ENCODE measurements at places on chromosomes 6 and 20.

- no peak for DNase-seq
Measured at GRCh38 chr6:11292594-11293236, 60.2 kb upstream of the NEDD9 start.

GRCh38 chr6:7166410-7167293 is 58.9 kb downstream of the RREB1 start:
- no peak for DNase-seq

DNA sequence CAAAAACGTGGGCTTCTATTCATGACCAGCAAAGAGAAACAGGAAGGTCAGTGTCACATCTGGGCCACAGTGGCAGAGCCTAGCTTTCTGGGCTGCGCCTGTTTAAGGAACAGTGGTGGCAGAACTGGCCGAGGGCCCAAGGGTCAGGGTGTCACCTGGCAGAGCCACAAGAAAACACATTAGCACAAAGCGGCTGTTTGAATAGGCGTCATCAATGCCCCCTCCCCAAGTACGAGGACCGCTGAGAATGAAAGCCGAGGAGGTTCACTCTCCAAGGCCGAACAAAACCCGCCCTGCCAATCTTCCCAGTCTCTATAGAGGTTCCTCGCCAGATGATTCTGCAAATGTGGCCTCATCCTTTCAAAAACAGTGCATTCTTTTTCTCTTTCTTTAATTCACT is 125.2 kb upstream of the TRAF3IP2 start:
- no peak for DNase-seq

DNA sequence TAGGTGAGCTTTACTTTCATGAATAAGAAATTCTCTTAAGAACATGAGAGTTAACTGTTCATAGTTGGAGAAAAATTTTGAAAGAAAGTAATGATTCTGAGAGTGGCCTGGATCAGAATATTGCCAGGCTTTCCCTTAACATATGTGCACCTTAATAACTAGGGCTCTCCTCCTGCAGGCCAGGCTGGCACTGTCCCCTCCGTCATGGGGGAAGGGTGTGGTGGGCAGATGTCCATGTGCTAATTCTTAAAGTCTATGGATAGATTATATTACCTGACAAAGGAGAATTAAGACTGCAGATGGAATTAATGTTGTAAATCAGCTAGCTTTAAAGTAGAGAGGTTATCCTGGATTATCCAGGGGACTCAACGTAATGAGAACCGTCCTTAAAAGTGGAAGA is 10.9 kb upstream of the KLHL32 start:
- no peak for DNase-seq

- no peak for DNase-seq
Measured at GRCh38 chr20:41232973-41233926, 84.3 kb downstream of the ZHX3 start.

GRCh38 chr6:87182940-87183339 is 27.6 kb downstream of the ZNF292 start:
- no peak for DNase-seq

- no peak for DNase-seq
Measured at GRCh38 chr20:52372169-52372568, 180.6 kb upstream of the ZFP64 start.

DNA sequence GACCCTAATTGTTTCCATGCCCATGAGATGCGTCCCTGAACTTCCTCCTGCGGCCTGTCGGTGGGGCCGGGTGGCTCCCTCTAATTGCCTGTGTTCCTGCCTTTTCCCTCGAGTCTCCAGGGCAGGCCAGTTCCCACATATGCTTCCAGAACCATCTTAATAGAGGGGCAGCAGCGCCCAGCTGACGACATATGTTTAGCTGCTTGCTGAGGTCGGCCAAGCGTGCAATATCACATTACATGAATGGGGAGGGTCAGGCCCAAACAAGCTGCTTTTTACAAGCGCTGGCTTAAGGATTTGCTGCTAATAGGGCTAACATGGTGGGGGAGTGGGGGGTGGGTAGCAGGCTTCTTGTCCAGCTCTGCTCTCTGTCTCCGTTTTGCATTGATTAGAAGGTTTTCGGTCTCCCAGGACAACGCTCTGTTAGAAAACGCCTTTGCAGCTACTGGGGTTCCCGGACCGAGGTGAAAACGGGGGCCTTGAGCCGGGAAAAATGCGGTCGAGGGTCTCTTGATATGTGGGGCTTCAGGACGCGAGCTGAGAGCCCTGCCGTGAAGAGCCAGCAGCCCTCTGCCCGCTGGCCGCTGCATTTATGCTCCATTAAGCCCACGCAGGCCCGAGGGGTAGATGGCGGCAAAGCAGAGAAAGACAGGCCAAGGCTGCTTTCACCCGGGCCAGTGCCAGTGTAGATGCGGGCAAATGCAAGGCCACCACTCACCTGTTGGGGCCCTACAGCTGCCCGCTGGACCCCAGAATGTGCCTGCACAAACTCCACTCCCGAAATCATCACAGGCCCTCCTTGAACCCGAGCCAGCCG is 308.5 kb downstream of the BMP7 start:
- no peak for DNase-seq

GRCh38 chr20:42214074-42214473 is 595.9 kb upstream of the CHD6 start:
- no peak for DNase-seq

DNA sequence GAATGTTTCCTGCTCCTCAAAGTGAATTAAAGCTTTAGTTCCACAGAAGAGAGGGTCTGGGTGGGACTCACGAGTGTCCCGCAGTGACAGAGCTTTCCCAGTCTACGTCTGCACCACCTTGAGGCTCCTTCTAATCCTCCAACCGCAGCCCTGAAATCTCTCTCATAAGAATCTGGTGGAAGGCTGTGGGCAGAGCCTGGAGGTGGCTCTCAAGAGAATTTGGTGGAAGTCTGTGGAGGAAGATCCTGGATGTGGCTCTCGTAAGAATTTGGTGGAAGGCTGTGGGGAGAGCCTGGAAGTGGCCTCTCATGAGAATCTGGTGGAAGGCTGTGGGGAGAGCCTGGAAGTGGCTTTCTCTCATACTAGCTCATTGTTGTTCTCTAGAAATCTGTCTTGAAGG is 13.8 kb upstream of the DUSP22 start:
- no peak for DNase-seq

DNA sequence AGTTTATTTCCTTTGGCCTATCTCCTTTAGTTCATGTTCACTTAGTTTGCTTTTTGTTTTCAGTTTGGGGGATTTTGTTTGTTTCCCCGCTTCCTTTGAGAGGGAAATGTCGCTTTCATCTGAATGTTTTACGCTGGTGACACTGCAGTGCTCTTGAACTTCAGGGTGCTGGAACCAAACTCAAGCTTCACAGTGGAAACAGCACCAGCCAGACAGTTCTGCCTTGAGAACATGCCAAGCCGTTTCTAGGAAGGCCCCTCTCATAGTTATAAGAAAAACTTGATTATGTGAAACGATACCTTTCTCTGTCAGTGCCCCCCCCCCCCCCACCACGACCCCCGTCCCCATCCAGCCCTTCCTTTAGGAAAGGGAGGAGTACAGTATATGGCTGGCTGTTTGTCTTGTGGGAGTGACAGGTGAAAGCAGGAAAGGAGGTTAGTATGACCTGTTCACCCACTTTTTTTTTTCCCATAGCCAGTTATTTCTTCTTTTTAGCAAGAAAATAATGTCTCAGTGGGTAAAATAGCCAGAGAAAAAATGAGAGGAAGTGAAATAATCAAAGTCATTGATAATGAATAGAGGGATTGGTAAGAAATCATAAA is 130.1 kb downstream of the LRRC1 start:
- no peak for DNase-seq

- DNase-seq: no peak
Measured at GRCh38 chr6:169096388-169096787, 157.3 kb downstream of the THBS2 start.

DNA sequence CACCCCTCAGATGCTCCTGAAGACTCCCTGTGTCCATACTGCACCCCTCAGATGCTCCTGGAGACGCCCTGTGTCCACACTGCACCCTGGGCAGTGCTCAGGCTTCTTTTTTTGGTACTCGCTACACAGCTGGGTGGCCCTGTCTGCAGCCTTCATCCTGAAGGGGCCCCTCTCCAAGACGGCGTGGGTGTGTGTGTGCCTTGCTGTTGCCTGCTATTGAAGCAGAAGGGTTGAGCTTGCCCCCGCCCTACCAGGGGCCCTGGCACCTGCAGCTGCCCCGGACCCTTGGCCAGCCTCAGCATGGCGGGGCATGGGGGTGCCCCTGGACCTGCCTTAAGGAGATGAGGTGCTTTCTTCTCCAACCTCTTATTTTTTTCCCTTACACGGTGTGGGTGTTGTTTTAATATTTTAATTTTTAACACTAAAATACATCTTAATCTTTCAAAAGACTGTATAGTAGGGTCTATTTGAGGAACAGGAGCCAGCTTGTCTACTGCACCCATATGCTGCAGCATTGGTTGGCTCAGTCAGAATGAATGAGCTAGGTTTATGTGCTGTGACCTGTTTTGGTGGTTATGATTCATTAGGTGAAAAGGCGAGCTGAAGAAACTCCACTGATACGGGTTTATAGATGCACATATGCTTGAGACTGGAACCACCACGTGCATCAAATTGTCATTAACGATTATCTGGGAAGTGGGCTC is 135.9 kb downstream of the AGPAT4 start:
- no peak for DNase-seq

- no peak for DNase-seq
Measured at GRCh38 chr6:96381246-96381645, 140.4 kb upstream of the UFL1 start.

- peak; percentile 14 for DNase-seq
Measured at GRCh38 chr20:17226410-17227218, at the start of gene PCSK2. PCSK2 (plus strand) TSS chr20:17227040; CDS start chr20:17227306, 266 bp downstream.

GRCh38 chr6:14638906-14639761 is 521.6 kb downstream of the CD83 start:
- peak; percentile 67 for DNase-seq

- DNase-seq: no peak
Measured at GRCh38 chr20:57483287-57484050, 41.5 kb downstream of the CTCFL start.

DNA sequence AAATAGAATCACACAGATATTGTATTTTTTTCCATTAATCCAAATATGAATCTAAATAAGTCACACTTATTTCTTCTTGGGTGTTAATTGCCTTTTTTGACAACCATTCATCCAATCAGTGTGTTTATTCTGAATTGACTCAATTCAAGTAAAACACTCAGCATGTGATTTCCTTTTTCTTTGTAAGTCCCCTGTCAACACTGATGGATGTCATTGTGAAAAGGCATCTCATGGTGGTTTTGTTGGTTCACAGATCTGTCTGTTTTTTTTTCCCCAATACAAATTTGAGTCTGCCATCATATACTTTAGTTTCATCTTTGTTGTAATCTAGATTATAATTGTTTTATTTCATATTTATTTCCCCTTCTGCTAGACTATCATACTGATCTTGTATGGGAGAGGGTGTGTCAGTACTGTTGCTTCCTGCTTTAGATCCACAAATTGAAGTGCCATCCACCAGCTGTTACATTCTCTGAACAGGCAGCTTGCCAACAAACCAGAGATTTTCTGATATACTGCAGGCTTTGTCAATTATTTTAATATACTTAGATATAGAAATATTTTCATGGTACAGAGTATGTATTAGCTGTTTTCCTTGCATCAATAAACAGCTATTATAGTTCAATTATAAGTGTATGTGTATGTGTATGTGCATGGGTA is 64.2 kb upstream of the FLRT3 start:
- DNase-seq: no peak

GRCh38 chr6:77025736-77026223 is 437.5 kb downstream of the HTR1B start:
- no peak for DNase-seq

Data from RPMI8226 (cell line).